Esophagus squamous epithelium (tissue), 5 donors: ENCODE measurements at places on chromosomes 7 and 10.

GRCh38 chr10:122135251-122136025 is 135.7 kb upstream of the BTBD16 start:
- no peak for DNase-seq

- DNase-seq, result no peak
These were observed 33.9 kb downstream of the FAM107B start for GRCh38 chr10:14740684-14741247.

DNA sequence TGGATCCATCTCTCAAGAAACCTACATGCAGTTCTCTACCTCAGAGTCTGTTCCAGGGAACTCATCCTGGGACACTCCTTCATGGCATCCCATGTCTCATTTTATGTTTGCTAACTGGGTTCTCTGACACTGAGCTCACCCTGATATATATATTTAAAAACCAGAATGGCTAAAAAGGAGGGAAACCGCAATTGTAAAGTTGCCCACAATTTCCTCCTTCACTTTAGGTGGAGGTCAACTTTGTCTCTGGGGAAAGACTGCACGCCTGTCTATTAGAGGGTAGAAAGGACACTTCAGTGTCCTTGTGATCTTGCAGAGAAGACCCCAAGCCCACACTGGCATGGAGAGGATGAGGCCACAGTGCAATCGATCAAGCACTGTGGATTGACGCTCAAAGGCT is 131.7 kb downstream of the TEX36 start:
- DNase-seq, result no peak

DNA sequence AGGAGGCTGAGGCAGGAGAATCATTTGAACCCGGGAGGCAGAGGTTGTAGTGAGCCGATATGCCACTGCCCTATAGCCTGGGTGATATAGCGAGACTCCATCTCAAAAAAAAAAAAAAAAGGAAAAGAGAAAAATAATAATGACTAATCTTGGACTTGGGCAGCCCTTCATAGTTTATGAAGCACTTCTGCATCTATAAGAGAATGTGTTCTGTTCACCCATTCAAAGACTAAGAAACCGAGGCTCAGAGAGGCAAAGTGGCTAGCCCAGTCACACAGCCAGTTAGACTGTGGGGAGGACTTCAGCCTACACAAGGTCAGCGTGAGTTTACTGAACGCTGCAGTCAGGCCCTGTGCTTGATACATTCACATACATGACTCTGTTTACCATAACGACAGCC is 46.9 kb downstream of the UNC5B start:
- no peak for DNase-seq

DNA sequence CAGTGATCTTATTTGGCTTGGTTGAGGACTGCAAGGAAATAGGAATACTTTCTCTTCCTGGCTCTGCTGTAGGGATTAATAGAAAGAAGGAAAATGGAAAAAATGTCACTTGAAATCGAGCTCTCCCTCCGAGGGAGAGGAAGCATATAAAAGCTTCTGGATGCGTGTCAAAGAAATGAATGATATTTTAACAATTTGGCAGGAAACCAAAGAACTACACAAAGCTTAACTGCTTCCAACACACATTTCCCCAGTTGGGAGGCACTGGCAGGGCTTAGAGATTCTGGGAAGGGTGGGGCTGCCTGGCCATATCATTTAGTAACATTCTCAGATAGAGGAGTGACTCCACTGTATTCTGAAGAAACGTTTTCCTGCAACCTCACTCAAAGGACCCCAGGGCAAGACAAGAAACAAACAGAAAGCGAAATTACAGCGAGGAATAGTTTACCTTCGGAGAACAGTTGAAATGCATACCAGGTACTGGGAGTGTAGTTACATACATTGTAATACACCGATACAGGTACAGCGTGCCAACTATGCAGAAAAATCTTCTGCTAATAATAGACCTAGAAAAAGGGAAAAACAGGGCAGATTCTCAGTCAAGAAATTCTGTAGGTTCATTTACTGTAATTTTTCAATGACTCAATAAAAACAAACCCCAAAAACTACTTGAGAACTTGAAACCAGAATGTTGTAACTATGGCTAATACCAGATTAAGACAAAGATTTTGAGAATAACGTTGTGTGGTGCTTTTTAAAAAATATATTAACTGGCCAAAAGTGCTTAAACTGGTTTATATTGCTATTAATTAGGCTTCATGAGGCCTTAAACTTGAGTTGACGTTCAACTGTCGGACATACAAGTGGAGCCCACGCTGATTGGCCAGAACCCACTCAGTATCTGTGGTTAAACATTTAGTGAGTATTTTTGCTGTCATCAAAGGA is 75.7 kb upstream of the ASAH2 start:
- no peak for DNase-seq
